Dermis blood vessel endothelial cell (primary cell): ENCODE measurements at places on chromosomes 6 and 20. TPM values are rescaled to one million over a fixed set of nuclear protein-coding genes. Genes with fewer than 3 reads are reported as not detected.

The SPATA25 gene
- 1.0 and 1.2 TPM in 2 replicates for total RNA-seq

The KIF6 gene
- total RNA-seq = 0.19 TPM in 1 of 2 replicates, not detected in the other

The BPIFB4 gene
- not detected in 2 replicates for total RNA-seq

The KCNG1 gene
- 0.70 and 3.1 TPM in 2 replicates for total RNA-seq

The BNIP5 gene
- not detected in 2 replicates for total RNA-seq

The LTB gene
- 3.4 and 30.5 TPM in 2 replicates for total RNA-seq

The DSP gene
- total RNA-seq = 53.1 and 95.4 TPM in 2 replicates

The TFAP2C gene
- total RNA-seq = not detected in 2 replicates

The OXT gene
- not detected in 2 replicates for total RNA-seq

The TP53INP2 gene
- total RNA-seq = 5.8 and 9.9 TPM in 2 replicates

The RCAN2 gene
- 0.19 and 0.34 TPM in 2 replicates for total RNA-seq

The UNC93A gene
- not detected in 2 replicates for total RNA-seq

The C6orf47 gene
- total RNA-seq = 20.6 and 28.6 TPM in 2 replicates

The PRL gene
- total RNA-seq = not detected in 2 replicates

The ESR1 gene
- total RNA-seq = not detected in 2 replicates

The TRIM31 gene
- total RNA-seq = not detected in 2 replicates

The EYA4 gene
- under 0.01 and 0.09 TPM in 2 replicates for total RNA-seq

The TPBG gene
- total RNA-seq = 8.7 and 9.4 TPM in 2 replicates

The VSTM2L gene
- total RNA-seq = 0.51 TPM in 1 of 2 replicates, not detected in the other

The F13A1 gene
- not detected in 2 replicates for total RNA-seq

The BTN3A1 gene
- 21.7 and 25.0 TPM in 2 replicates for total RNA-seq

The TAAR9 gene
- total RNA-seq = not detected in 2 replicates

The SLC52A3 gene
- total RNA-seq = 0.23 TPM in 1 of 2 replicates, not detected in the other

The CDSN gene
- total RNA-seq = not detected in 2 replicates

The FAM83C gene
- total RNA-seq = not detected in 2 replicates

The NNAT gene
- 0.23 and 0.34 TPM in 2 replicates for total RNA-seq

The DACT2 gene
- not detected in 2 replicates for total RNA-seq

The BFSP1 gene
- total RNA-seq = 1.9 and 4.4 TPM in 2 replicates

The MYO6 gene
- 34.4 and 67.2 TPM in 2 replicates for total RNA-seq

The OLIG3 gene
- not detected in 2 replicates for total RNA-seq

The IMPG1 gene
- not detected in 2 replicates for total RNA-seq

The MUC22 gene
- not detected in 2 replicates for total RNA-seq

The TTK gene
- 8.5 and 37.9 TPM in 2 replicates for total RNA-seq

The ERVFRD-1 gene
- under 0.01 and 0.05 TPM in 2 replicates for total RNA-seq

The THEMIS gene
- not detected in 2 replicates for total RNA-seq

The NTSR1 gene
- total RNA-seq = 0.05 TPM in 1 of 2 replicates, not detected in the other

The TTLL9 gene
- 0.14 TPM in 1 of 2 replicates, not detected in the other for total RNA-seq
